ENCODE measurements at places on chromosomes 16 and 17.

DNA sequence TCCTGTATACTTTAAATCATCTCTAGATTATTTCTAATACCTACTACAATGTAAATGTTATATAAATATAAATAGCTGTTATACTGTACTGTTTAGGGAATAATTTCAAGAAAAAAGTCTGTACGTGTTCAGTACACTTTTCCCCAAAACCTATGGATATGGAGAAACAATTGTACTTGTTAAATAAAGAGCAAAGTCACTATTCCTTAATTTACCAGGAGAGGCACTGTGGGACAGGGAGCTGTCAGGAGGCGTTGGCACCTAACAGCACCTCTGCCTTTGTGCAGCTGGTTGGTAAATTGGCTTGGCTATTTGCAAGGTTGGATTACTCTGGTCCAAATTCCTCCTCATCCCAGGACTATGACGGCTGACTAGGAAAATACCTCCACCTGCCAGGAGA, 28.0 kb downstream of the CRHR1 start:
- no peak for DNase-seq

DNA sequence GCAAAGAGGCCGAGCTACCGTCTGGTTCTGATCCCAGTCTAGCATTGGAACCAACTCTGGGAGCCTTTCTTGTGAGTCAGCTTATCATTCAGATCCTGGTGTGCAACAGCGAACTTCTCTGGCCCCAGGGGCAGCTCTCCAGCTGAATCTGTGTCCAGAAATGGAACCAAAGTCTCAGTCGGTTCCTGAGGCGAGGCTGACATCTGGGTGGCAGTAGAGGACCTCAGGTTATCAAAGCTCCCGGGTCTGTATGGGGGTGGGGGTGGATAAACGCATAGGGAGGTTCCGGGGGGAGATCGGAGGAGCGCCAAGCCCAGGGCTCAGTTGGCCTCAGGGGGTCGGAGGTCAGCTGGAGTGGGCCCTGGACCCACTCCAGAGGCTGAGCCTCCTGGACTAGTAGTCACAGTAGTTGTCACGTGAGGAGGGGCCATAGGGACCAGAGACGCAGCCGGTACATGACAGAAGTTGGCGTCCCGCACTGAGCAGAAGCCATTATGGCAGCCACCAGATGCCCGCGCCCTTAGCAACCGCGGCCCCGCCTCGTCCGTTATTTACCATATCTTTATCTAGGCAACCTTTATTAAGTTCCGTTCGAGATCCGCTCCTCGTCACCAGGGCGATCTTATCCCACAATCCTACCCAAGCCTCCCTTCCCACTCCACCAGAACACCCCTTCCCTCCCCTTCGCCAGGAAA, 12.9 kb downstream of the RDM1 start:
- no peak for DNase-seq

GRCh38 chr16:85982563-85982939, 83.6 kb downstream of the IRF8 start:
- DNase-seq = no peak

GRCh38 chr17:48335146-48335784, 94.7 kb downstream of the SKAP1 start:
- DNase-seq = no peak

GRCh38 chr17:47220531-47220999, 11.4 kb downstream of the MYL4 start:
- DNase-seq = no peak

DNA sequence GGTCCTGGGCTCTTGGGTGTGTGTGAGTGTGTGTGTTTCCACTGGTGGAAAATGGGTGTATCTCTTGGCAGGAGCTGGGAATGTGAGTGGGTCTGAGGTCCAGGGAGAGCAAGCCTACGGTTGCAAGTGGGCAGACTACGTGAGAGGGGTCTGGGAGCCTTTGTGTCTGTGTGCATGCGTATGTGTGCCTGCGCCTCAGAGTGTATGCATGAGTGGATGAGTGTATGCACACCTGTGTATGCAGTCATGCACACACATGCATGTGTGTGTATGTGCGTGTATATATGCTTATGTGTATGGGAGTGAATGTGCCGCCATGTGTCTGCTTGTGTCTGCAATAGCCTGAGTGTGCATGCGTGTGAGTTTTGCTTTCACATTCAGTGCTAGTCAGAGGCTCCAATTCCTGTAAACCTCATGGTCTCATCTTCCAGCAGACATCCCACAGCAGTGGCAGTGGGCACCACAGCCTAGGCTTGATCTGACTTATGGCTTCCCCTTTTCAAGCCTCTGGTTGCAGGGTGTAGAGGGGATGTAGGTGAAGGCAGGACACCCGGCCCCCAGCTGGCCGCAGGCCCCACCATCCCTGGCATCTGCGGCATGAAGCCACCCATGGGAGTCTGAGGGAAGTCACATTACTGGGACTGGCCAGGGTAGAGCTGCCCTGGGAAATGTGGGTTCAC, 19.7 kb upstream of the RMI2 start:
- DNase-seq = no peak

GRCh38 chr16:8614435-8615029, 7.0 kb upstream of the METTL22 start:
- DNase-seq = no peak

GRCh38 chr17:78588258-78589030, 11.2 kb upstream of the DNAH17 start:
- no peak for DNase-seq

- no peak for DNase-seq
These were observed 1.2 kb downstream of the ARHGAP17 start for GRCh38 chr16:25013751-25014499.

GRCh38 chr17:44555099-44555498, 2.2 kb upstream of the FZD2 start:
- DNase-seq = no peak

- DNase-seq = no peak
These were observed 38.1 kb downstream of the RAI1 start for GRCh38 chr17:17719199-17719940.

GRCh38 chr17:34171245-34171818, 83.8 kb upstream of the CCL2 start:
- no peak for DNase-seq

DNA sequence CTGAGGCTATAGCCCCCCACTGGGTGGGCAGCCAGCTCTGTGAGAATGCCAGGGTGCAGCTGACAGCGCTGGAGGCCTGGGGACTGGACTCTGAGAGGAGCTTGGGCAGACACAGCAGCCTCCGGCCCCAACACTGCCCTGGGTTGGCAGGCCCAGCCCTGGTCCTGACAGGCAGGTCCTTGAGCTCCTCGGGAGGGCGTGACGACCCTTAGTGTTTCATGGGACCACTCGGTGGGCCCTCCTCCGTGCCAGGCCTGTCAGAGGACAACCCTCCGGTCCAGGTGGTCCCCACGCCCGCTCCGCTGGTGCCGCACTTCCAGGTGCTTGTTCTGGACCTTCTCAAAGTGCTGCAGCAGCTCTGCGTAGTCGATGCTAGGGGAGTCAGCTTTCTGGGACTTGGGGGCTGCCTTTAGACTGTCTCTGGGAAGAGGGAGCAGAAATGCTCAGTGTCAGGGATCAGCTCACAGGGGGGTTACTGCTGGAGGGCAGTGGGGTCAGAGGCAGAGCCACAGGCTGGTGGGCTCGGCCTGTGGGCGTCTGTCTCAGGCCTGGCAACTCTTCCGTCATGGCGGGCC, 1.9 kb upstream of the MTSS2 start:
- DNase-seq = no peak

GRCh38 chr16:86044881-86045590, 146.1 kb downstream of the IRF8 start:
- no peak for DNase-seq

DNA sequence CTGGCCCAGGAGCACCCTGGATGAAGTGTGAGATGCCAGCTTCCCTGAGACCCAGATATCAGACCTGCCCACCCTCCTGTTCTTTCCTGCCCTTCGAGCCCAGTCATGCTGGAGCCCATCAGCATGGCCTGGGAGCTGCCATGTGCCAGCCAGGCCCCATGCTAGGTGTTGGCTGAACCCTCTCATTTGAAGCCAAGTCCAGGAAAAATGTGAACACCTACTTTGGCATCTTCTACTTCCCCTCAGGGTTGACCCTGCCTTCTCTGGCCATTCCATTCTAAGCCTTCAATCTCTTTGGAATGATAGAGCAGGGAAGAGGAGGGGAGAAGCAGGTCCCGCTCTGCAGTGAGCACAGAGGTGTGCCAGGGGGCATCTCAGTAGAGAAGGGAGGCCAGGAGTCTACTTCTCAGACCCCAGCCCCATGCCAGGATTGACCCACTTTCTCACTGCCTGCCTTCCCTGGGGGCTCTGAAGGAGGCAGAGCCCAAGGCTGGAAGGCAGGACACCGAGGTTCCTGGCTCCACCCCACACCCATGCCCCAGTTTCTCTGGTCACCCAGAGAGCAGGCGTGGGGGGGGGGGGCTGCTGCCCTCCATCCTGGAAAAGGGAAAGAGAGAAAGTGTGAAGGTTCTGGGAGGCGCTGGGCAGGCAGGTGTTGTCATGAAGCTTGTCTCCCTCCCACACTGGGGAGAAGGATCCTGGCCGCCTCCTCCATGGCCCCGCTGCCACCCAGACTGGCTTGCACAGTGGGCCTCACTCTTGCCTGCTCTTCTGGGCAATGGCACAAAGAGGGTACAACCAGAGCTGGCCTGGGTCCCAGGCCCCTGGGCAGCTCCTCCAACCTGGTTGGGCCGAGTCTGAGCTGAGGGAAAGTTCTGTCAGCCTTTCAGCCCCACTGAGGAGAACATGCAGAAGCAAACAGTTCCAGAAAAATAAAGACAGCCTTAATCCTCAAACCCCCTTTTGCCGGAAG, 9.3 kb downstream of the HDAC5 start:
- no peak for DNase-seq

DNA sequence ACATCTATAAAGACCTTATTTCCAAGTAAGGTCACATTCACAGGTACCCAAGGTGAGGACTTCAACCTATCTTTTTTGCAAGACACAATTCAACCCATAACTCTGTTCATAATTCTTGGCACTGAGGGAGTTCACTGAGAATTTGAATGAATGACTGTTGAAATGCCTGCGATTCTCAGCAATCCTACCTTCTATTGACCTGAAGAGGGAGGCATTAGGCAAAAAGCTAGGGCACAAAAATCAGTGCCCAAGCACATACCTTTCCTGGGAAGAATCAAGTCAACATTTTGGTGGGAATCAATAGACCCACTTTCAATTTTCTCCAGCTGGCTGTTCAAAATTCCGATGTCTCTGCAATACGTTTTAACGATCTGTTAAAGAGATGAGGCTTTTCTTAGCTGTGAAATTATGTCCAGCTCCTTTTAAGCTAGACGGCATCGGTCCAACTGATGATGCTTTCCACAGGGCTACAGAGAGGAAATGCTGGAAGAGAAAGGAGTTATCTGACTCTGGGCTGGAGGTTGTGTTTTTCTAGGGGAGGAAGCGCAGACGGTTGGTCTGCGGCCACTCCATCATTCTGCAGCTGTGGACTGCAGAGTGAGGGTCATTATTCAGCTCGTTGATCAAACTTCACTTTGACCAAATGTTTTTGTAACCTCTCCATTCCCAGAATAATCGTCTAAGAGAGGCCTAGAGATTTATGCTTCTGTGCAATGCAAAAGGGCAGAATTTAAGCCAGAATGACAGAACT, 25.2 kb downstream of the BCO1 start:
- no peak for DNase-seq

- DNase-seq = no peak
These were observed 4.2 kb downstream of the GIT1 start for GRCh38 chr17:29585080-29585751.

DNA sequence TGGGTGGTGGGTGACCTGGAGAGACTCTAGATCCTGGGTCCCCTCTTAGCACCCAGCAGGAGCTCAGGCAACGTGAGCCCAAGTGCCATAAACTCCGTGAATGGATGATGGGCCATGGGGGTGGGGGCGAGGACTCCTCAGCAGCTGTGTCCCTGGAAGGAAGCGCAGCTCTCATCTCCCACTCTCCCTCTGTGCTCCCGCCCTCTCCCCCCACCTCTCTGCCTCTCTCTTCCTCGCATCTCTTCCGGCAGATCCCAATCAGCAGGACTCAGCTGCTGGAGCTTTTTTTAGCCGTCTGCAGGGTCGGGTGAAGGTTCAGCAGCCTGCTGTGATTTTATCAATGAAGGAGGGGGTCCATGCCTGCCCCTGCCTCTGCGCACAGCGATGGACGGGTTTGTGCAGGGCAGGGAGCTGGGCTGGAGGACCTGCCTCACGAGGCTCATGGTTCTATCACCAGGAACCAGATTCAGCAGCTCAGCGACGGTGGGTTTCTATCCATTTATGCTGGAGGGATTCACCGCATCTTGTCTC, 8.3 kb downstream of the CCR7 start:
- DNase-seq = no peak

DNA sequence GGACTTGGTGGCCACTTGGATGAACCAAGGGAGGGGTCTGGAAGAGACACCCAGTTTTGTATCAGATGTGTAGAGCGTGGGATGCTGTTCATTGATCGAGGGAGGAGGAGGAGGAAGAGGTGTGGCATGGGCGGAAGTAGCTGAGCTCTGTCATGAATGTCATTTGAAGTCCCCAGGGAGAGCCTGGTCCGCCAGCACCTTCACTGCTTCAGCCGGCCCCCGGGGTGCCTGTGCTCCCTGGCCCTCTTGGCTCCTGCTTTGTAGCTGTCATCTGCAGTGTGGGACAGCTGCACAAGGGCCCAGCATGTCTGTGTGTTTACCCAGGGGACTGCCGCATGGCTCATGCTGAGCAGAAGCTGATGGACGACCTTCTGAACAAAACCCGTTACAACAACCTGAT, 75.4 kb upstream of the RBL2 start:
- no peak for DNase-seq

DNA sequence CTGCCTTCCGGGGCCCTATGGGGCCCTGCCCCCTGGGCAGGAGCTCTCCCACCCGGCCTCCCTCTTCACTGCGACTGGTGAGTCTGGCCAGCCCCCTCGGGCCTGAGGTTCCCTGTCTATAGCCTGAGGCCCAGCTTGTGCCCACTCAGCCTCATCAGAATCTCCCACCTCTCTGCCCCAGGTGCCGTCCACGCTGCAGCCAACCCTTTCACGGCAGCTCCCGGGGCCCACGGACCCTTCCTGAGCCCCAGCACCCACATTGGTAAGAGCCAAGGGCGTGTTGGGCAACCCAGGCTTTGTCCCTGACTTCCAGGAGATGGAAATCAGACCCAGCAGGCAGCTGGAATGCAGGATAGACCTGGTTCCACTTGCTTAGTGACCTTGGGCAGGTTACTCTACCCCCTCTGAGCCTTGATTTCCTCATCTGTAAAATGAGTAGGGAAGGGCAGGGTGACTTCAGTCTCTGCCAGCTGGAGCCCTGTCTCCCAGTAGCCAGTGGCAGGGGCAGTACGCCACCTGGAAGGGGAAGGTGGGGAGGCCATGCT, 9.2 kb downstream of the FBRS start:
- DNase-seq = no peak

DNA sequence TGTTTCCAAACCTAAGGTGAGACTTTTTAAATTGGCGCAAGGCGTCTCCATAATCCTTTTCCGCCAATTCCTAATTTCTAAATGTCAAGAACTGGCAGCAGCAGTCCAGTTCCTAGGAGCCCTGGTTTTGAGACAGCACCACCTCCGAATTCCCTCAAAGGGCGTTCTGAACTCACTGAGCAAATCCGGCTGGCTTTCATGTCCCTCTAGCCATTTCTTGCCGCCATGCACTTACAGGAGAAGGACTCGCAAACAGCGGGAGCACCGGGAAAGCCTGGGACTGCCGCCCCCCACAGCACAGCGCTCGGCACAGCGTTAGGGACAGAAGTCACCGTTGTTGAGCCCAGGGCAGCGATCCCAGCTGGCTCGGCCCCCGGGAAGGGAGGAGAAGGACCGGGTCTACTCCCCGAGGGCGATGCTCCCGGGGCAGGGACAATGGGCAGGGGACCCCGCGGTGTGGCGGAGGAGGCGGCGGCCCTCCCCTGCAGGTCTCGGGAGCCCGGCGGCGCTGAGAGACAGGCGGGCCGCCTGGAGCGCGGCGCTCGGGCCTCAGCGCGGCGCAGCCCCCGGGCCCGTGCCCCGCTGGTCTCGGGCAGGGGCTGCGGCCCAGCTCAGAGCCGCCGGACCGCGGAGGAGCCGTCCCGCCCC, 545 bp downstream of the ARHGAP17 start:
- peak; percentile 3 for DNase-seq

Measured in T-helper 22 cell (primary cell).